Muscle of leg (tissue), 16 donors: ENCODE measurements at places on chromosomes 2 and 18. TPM values are rescaled to one million over a fixed set of nuclear protein-coding genes. Genes with fewer than 3 reads are reported as not detected.

The DNAJC5G gene
- not detected for total RNA-seq

The APOB gene
- 0.35 TPM for total RNA-seq

The RGPD4 gene
- total RNA-seq, result 0.04 TPM

The TIGD1 gene
- 5.1 TPM for total RNA-seq

The ELP2 gene
- 82.2 TPM for total RNA-seq

The MBP gene
- total RNA-seq, result 11.1 TPM

The MYO3B gene
- 0.27 TPM for total RNA-seq

The ICOS gene
- not detected for total RNA-seq

The GKN1 gene
- total RNA-seq, result 0.09 TPM

The SCYGR4 gene
- total RNA-seq, result not detected

The DSG2 gene
- total RNA-seq, result 2.3 TPM

The ABCG5 gene
- total RNA-seq, result not detected

The DNAH7 gene
- total RNA-seq, result 0.31 TPM

The TSGA10 gene
- 3.1 TPM for total RNA-seq

The TBR1 gene
- not detected for total RNA-seq

The FHL2 gene
- 27.5 TPM for total RNA-seq

The ANKRD30BL gene
- total RNA-seq, result 0.22 TPM

The ITGA6 gene
- total RNA-seq, result 88.6 TPM

The GRB14 gene
- 2.9 TPM for total RNA-seq

The PLB1 gene
- total RNA-seq, result 1.6 TPM

The TXNDC2 gene
- 0.04 TPM for total RNA-seq

The CYB5A gene
- total RNA-seq, result 31.9 TPM

The RAB11FIP5 gene
- total RNA-seq, result 11.0 TPM

The ZNF521 gene
- total RNA-seq, result 67.1 TPM

The ANKRD62 gene
- not detected for total RNA-seq

The MSTN gene
- 26.2 TPM for total RNA-seq

The CAPN14 gene
- total RNA-seq, result 0.09 TPM

The C2orf49 gene
- total RNA-seq, result 14.9 TPM

The CCDC68 gene
- 0.58 TPM for total RNA-seq

The EFHD1 gene
- 7.0 TPM for total RNA-seq

The RAB6C gene
- 0.09 TPM for total RNA-seq

The PAX8 gene
- 0.44 TPM for total RNA-seq

The EGR4 gene
- not detected for total RNA-seq

The UGT1A10 gene
- not detected for total RNA-seq

The FSIP2 gene
- 2.6 TPM for total RNA-seq

The TTC27 gene
- total RNA-seq, result 19.0 TPM

The DLX2 gene
- 0.04 TPM for total RNA-seq

The SKOR2 gene
- not detected for total RNA-seq

The TCF23 gene
- total RNA-seq, result 0.35 TPM

The IL1F10 gene
- not detected for total RNA-seq

The WDR33 gene
- total RNA-seq, result 36.4 TPM

The GALNT13 gene
- total RNA-seq, result 0.31 TPM

The PECR gene
- 8.9 TPM for total RNA-seq

The KIAA2012 gene
- 0.31 TPM for total RNA-seq

The ANKRD36 gene
- total RNA-seq, result 38.0 TPM

The LONRF2 gene
- total RNA-seq, result 1.5 TPM

The PMS1 gene
- total RNA-seq, result 26.1 TPM

The GULP1 gene
- total RNA-seq, result 32.8 TPM

The UGT1A9 gene
- total RNA-seq, result not detected

The ACVR1C gene
- 0.09 TPM for total RNA-seq

The STPG4 gene
- 0.22 TPM for total RNA-seq

The TFCP2L1 gene
- total RNA-seq, result under 0.01 TPM

The CABLES1 gene
- 3.7 TPM for total RNA-seq

The HAUS1 gene
- 29.0 TPM for total RNA-seq

The ARPC2 gene
- 206 TPM for total RNA-seq

The SP5 gene
- total RNA-seq, result 5.0 TPM
